ENCODE measurements at places on chromosomes 5 and 9. TPM values are rescaled to one million over a fixed set of nuclear protein-coding genes. Genes with fewer than 3 reads are reported as not detected.

DNA sequence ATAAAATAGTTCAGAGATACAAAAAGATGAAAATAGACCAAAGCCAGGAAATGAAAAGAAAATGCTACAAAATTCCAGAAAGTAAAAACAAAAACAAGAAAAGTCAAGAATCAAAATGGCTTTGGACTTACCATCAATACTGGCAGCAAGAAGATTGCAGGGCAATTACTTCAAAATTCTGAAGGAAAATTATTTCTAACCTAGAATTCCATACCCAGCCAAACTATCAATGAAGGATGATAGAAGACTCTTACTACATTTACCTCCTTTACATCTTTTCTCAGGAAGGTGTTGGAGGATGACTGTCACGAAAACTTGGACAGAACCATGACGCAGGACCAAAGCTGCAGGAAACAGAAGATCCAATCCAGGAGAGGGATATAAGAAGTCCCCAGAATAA lies 46.8 kb downstream of the EGFLAM start:
- no peak overlapping the region for H3K27ac ChIP-seq
- no peak for DNase-seq
- H3K27me3 ChIP-seq = no peaks in the 10 kb centered on the region
- H3K4me1 ChIP-seq = no peaks in the 10 kb centered on the region

DNA sequence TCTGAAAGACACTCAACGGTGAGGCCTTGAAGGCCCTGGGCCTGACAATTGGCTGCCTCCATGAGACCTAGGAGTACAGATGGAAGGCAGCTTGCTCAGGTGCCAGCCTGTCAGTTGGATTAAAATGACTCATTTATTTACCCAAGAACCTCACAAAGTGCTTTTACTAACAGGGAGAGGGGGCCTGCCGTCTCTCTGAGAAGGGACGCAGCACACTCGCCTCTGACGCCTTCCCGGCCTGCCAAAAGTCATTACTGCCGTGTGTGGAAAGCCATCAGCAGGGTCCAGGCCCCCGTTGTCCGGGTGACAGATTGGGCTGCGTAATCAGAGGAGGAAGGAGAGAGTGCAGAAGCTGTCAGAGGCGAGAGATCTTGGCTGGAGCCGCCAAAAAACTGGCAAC lies 32.4 kb downstream of the DDX31 start:
- no peak overlapping the region for H3K27ac ChIP-seq
- peaks cover 2% of the 10 kb centered on the region for H3K36me3 ChIP-seq
- no peak for DNase-seq
- H3K27me3 ChIP-seq = no peaks in the 10 kb centered on the region
- no peaks in the 10 kb centered on the region for H3K4me1 ChIP-seq

The GRIA1 gene
- 1.8 TPM for total RNA-seq

GRCh38 chr5:178350361-178351220 lies 118.0 kb upstream of the PHYKPL start:
- no peaks in the 10 kb centered on the region for H3K4me1 ChIP-seq
- H3K27me3 ChIP-seq = no peaks in the 10 kb centered on the region
- no peaks in the 10 kb centered on the region for H3K36me3 ChIP-seq

The CCL21 gene
- not detected for total RNA-seq

The MELK gene
- 6.2 TPM for total RNA-seq

The TCF7 gene
- 3.1 TPM for total RNA-seq

DNA sequence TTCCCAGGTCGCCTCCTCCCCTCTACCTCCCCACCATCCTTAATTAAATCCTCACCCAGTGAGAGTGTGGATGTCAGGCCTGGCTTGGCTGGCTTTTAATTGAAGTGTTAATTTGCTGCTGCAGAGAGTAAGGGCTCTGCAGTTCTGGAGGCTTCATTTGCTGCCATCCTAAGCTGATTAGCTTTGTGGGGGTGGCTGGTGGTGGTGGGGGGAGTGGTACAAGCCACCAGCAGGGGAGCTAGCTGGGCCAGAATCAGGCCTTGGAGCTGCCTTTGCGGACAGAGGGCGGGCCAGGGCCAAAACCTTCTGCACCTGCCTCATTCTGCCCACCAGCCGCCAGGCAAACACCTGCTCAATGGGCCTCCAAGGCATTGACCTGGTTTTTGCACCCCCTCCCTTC lies 26.8 kb upstream of the TIFAB start:
- no peak overlapping the region for H3K4me3 ChIP-seq
- no peaks in the 10 kb centered on the region for H3K27me3 ChIP-seq
- no peaks in the 10 kb centered on the region for H3K4me1 ChIP-seq

The ODF2 gene
- 17.7 TPM for total RNA-seq

The PRSS3 gene
- total RNA-seq = 0.26 TPM

The CHSY3 gene
- 1.3 TPM for total RNA-seq

DNA sequence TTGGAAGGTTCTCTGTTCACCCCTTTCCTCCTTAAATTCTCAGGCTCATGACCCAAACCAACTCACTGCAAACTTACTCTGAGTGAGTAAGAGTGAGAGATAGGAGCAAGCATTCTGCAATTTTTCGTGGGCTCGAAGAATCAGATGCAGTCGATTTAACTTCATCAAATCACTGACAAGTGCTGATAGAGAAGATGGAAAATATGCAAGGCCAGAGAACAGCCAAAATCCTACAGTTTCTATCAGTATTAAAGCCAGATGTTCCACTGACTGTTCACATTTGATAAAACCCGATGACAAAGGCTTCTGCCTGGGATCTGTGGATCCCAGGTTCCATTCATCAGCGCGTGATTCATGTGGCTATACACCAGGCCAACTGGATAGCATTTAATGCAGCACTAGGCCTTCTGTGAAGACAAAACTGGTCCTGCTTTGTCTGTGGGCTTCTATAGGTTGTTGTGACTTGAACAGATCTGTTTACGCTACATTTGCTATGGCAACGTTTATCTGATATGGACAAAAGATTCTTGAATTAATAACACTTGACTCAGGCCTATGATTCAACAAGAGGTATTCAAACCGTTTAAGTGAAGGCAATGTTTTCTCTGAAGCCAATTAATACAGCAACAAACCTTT lies 251.2 kb downstream of the NFIB start:
- peak overlapping the region; percentile 21 for H3K27ac ChIP-seq
- no peaks in the 10 kb centered on the region for H3K36me3 ChIP-seq
- H3K27me3 ChIP-seq = no peaks in the 10 kb centered on the region
- DNase-seq = peak; percentile 57
- H3K4me3 ChIP-seq = no peak overlapping the region

DNA sequence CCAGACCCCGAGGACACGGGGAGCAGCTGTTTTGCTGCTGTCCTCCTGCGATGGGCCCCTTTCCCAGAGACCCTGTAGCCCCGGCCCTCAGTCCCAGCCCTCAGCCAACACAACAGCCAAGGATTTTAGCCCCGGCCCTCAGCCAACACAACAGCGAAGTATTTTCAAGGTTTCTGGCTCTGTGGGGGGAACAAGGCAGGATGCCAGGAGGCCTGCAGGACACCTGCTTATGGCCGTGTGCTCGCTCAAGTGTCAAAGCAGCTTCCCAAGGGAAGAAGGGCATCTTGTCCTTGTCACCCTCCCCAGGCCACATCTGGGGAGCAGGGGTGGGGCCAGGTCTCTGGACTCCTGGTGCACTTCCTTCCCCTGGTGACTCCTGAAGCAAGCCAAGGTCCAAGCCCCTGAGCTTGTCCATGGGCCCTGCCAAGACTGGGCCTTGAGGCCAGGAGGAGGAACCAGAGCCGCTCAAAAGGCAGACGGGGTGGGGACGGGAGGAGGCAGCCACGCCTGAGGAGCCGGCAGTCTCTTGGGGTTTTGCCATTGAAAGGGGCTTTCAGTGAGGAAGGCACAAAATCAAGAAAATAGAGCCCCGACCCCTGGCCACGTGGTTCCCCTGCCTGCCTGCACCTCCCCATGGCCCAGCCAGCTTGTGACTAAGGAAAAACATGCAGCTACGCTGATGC lies 10.8 kb downstream of the KCNT1 start:
- H3K27ac ChIP-seq = no peak overlapping the region
- H3K27me3 ChIP-seq = peaks cover 8% of the 10 kb centered on the region
- no peak overlapping the region for H3K4me3 ChIP-seq
- H3K36me3 ChIP-seq = no peaks in the 10 kb centered on the region
- no peak for DNase-seq

- no peaks in the 10 kb centered on the region for H3K36me3 ChIP-seq
- H3K27ac ChIP-seq = no peak within 1 kb of the TSS
- no peak within 1 kb of the TSS for H3K4me3 ChIP-seq
- no peak for DNase-seq
- peaks cover 29% of the 10 kb centered on the region for H3K27me3 ChIP-seq
Measured at GRCh38 chr9:137138722-137139467, at the start of gene GRIN1. Gene GRIN1 (plus strand): TSS chr9:137139154. CDS start chr9:137139487, 333 bp downstream.

DNA sequence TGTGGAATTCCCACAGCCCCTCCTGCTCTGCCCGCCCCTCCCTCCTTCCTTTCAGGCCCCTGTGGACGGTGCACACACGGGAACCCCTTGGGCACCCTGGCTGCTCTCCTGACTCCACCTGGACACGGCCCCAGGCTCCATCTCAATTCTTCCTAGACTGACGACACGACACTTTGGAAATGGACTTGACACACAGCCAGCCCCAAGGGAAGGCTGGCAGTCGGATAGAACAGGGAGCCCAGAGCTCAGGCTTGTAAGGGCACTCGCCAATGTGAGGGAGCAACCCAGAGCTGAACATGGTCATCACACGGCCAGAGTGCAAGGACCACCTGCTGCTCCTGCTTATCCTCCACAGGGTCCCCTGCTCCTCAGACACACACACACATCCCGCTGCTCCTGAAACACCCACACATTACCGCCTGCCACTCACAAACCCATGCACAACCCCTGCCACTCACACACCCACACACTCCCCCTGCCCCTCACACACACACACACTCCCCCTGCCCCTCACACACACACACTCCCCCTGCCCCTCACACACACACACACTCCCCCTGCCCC lies 8.9 kb downstream of the SLC9A3 start:
- no peak overlapping the region for H3K4me3 ChIP-seq
- no peak for DNase-seq
- H3K27ac ChIP-seq = no peak overlapping the region
- peaks cover 8% of the 10 kb centered on the region for H3K27me3 ChIP-seq
- no peaks in the 10 kb centered on the region for H3K4me1 ChIP-seq

DNA sequence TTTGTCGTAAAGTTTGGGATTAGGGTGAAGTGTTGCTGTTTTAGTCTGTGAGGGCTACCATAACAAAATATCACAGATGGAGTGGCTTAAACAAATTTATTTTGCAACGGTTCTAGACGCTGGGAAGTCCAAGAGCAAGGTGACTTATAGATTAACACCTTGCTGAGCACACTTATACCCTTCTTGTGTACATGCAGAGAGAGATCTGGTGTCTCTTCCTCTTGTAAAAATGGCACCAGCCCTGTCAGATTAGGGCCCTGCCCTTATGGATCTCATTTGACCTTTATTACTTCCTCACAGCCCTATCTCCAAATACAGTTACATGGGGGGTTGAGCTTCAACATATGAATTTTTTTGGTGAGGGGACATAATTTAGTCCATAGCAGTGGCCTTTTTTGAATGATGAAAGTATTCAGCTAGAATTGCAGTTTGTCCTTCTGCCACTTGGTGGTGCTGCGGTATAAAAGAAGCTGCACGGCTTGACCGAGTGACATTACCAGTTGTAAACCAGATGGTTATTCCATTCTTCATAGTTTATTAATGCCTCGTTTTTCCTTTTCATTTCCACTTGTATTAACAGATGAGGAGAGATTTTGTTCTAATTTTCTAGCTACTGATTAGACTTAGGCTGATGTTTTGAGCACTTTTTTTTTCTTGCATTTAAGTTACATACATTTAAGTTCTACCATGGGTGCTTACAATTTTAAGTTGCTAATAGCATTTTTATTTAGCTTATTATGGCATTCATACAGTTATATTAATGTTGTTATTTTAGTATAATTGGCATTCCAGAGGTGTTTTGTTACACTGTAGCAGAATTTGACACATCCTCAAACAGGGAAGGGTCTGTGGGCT lies 19.4 kb downstream of the DCP2 start:
- H3K4me3 ChIP-seq = no peak overlapping the region
- H3K27me3 ChIP-seq = no peaks in the 10 kb centered on the region
- H3K36me3 ChIP-seq = no peaks in the 10 kb centered on the region
- peaks cover 5% of the 10 kb centered on the region for H3K4me1 ChIP-seq
- peak; percentile 52 for DNase-seq

GRCh38 chr9:79623799-79624721 lies 52.3 kb downstream of the TLE4 start:
- no peak overlapping the region for H3K27ac ChIP-seq
- no peaks in the 10 kb centered on the region for H3K27me3 ChIP-seq
- no peak for DNase-seq
- no peaks in the 10 kb centered on the region for H3K4me1 ChIP-seq

DNA sequence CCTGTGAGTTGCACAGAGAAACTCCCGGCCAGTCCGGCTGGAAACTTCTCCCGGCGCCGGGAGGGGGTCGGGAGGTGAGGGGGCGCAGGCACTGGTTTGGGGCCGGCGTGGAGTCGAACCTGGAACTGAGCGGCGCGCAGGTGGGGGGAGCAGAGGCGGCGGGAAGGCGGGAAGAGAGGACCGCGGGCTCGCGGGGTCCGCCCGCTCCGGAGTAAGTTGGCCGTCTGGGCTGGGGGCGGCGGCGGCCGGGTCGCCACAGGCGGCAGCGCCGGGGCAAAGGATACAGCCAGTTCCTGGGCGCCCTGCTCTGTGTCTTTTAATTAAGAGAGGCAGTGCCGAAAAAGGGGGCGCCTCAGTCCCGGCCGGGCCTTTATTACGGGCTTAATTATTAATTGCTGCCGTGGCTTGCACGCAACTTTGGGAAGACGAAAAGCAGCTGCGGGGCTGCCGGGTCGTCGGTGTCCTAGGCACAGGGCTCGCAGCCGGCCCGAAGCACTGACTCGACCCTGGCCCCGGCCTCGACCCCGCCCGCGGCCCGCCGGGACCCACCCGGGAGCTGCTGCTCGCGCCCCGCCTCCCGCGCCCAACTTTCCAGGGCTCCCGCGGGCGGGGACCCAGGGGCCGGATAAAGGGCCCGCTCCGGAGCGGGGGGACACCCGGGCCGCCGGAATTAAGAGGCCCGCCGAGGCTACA lies 1.1 kb downstream of the NTNG2 start:
- H3K27me3 ChIP-seq = peaks cover 30% of the 10 kb centered on the region
- H3K36me3 ChIP-seq = no peaks in the 10 kb centered on the region
- DNase-seq = no peak

The PCDHGC4 gene
- total RNA-seq = 3.0 TPM

DNA sequence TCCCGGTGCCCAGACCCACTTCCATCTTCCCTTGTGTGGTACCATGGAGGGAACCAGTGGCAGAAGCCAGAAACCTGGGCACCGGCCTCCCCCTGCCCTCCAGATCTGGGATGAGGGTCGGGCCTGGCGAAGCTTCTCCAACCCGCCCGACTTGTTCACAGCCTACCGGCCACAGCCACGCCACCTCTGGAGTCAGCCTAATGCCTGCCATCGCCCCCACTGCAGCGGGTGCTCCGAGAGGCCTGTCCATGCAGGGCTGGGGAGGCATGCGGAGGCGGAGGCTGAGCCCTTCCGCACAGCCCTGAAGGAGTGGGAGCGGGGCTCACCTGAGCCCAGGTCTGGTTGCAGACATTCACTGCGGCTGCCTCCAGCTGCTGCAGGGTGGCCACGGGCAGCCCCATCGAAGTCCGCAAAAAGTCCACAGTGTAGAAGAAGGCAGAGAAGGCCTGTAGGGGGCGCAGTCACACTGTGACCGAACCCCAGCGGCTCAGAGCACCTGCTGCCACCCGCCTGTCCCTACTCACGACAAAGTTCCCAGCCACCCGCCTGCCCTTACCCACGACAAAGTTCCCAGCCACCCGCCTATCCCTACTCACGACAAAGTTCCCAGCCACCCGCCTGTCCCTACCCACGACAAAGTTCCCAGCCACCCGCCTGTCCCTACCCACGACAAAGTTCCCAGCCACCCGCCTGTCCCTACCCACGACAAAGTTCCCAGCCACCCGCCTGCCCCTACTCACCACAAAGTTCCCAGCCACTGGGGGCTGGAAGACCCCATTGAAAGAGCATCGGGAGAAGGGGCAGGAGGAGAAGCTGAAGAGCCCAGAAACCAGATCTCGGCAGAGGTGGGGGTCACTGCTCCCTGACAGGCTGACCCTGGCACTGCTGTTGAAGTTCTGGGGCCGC lies 3.8 kb upstream of the NPDC1 start:
- peaks cover 22% of the 10 kb centered on the region for H3K27me3 ChIP-seq
- no peak overlapping the region for H3K27ac ChIP-seq
- no peak overlapping the region for H3K4me3 ChIP-seq
- H3K4me1 ChIP-seq = peaks cover 3% of the 10 kb centered on the region
- peak; percentile 19 for DNase-seq

All from fibroblast of lung (primary cell).